ENCODE measurements at places on chromosomes 1 and 21.

GRCh38 chr1:212485913-212486618 is 53.3 kb downstream of the NENF start:
- DNase-seq = peak; percentile 65

DNA sequence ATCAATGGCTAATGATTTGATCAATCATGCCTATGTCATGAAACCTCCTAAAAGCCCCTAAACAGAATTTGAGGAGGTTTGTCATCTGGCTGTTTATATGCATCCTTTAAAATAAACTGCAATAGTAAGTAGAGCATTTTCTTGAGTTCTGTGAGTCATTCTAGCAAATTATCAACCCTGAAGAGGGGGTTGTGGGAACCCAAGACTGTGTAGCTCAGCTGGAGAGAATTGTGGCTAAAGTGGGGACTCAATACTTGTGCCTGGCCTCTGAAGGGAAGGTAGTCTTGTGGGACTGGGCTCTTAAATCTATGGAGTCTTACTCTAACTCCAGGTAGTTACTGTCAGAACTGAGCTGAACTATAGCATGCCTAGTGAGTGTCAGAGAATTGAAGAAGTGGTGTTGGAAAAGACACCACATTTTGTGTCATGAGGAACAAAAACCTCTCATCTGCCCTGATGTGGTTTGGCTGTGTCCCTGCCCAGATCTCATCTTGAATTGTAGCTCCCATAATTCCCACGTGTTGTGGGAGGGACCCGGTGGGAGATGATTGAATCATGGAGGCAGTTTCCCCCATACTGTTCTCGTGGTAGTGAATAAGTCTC is 402.4 kb downstream of the USH2A start:
- DNase-seq = no peak

GRCh38 chr1:209710847-209711246 is 6.2 kb downstream of the HSD11B1 start:
- no peak for DNase-seq

- no peak for DNase-seq
Measured at GRCh38 chr21:44455524-44456213, 359 bp downstream of the LRRC3 start.

DNA sequence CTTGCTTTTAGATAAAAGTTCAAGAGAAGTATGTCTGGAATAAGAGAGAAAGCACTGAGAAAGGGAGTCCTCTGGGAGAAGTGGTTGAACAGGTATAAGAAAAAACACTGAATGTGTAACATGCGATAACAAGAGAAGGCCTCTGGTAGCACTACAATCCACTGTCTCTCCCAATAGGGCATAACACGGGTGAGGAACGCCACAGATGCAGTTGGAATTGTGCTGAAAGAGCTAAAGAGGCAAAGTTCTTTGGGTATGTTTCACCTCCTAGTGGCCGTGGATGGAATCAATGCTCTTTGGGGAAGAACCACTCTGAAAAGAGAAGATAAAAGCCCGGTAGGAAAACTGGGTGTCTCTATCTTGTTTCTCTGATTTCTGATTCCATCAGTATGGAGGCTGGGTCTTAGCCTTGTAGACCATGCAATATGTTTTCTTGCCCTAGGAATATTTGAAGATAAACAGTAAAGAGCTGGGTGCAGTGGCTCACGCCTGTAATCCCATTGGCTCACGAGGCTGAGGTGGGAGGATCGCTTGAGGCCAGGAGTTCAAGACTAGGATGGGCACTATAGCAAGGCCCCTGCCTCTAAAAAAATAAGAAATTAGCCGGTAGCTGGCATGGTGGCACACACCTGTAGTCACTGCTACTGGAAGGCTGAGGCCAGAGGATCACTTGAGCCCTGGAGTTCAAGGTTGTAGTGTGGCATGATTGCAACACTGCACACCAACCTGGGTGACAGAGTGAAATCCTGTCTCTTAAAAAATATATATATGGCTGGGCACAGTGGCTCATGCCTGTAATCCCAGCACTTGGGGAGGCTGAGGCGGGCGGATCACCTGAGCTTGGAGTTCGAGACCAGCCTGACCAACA is 40.4 kb downstream of the DAP3 start:
- peak; percentile 39 for DNase-seq

GRCh38 chr1:50197216-50197615 is 88.5 kb downstream of the ELAVL4 start:
- no peak for DNase-seq

DNA sequence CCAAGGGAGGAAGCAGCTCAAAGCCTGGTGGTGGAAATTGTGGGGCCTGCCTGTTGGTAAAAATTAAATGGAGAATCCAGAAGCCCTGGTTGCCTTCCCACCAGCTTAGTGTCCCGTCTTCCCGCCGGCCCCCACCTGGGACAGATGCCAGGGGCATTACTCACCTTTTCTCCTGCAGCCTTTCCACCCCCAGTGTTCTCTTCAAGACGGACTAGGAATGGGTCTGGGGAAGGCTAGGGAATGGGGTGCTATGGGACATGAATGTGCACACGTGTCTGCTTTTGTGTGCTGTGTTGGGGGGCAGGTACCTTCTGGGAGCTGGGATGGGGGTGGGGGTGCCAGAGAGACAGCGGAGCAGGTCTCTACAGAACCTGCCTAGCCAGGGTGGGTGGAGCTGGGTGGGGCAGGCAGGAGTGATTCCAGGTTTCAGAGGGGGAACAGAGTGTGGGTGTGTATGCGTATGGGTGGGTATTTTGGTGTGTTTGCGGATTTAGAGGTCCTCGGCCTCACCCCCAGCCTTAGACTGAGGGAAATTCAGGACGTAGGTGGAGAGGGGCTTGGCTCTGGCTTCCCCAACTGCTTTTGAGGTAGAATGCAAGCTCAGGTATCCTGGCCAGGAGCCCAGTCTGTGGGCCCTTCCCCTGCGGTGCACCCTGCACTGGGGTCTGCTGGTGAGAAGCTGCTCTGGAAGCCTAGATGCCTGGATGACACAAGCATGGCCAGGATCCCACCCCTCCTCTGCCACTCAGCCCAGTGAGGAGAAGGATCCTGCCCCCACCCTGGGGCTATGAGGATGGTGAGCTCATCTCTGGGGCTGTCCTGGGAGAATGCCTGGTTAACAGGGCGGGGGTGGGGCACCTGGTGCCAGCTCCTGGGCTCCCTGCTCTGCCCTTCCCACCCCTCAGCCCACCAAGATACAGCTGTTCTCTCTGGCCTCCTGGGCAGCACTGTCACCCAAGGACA is 7.8 kb downstream of the VANGL2 start:
- no peak for DNase-seq

- no peak for DNase-seq
Measured at GRCh38 chr21:18655931-18656330, 252.3 kb upstream of the TMPRSS15 start.

GRCh38 chr1:231315887-231316286 is 21.8 kb downstream of the EXOC8 start:
- no peak for DNase-seq

GRCh38 chr1:178704833-178705232 is 20.2 kb upstream of the RALGPS2 start:
- no peak for DNase-seq

- DNase-seq = no peak
Measured at GRCh38 chr21:36929622-36930021, 36.8 kb downstream of the HLCS start.

GRCh38 chr1:45785583-45785982 is 17.8 kb upstream of the MAST2 start:
- DNase-seq = no peak

- no peak for DNase-seq
Measured at GRCh38 chr1:42096554-42096953, 56.7 kb upstream of the GUCA2B start.

GRCh38 chr1:16068356-16069270 is 4.8 kb downstream of the FAM131C start:
- no peak for DNase-seq

DNA sequence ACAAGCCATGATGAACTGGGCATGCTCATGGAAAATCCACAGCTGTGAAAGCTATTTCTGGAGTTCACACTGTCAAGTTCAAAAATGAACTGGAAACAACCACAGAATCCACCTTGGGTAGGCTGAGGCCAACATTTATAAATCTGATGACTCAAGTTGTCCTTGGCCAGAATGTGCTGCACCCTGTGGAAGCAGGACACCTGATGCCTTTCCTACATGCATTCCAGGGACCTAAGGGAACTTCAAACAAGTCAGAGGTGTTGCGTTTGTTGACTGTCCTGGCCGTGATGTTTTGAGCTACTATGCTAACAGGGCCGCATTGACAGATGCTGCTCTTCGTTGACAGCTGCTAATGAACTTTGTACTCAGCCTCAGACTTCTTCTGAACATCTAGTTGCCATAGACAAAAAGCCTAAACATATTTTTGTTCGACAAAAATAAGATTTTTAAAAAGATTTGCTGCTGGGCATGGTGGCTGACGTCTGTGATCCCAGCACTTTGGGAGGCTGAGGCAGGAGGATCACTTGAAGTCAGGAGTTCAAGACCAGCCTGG is 127.9 kb upstream of the SLC45A1 start:
- no peak for DNase-seq

- no peak for DNase-seq
Measured at GRCh38 chr1:197208945-197209344, 59.1 kb upstream of the CRB1 start.

GRCh38 chr21:39363607-39364555 is 15.0 kb upstream of the HMGN1 start:
- no peak for DNase-seq

DNA sequence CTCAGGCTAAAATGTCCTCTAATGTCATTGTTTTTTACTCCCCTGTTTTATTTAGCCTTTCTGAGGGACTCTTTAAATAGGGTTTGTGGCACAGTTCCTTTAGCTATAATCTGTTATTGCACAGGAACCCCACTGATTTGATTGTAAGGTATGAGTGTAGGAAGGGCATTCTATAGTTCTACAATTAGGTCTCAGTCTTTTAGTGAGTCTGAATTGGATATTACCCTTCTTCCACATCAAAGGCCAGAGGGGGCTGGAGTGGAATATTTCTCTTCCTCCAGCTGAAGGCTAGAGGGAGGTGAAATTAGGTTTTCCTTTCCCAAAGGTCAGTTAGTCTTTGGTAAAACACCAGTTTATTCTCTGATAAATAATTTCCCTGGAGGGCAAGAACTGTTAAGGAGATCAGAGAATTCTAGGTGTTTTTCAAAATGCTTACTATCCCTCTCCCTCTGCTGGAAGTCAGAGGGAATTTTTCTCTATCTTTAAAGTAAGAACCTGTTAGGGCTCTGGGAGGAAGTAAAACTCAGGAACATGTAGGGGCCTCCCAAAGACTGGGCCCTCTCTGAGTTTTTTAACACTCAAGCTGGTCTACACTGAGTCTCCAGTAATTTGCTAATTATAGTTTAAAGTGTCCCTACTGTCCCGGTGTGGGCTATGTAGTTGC is 176.3 kb upstream of the ZNHIT6 start:
- DNase-seq = no peak

DNA sequence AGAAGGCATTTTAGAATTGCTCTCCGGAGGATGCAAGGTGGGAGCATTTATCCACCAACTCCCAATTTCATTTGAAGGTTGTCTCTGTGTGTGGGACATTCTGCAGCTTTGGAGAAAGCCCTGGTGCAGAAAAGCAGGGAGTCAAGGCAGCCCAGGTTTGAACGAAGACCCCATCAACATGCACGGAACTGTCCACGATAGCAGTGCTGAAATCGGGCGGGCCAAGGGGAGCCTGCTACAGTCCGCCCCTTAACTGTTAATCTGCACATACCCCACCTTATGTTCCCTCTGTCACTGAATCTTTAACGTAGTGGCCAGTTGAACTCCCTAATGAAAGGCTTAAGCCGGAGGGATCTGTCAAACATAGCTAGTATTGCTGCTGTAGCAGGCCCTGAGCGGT is 68.8 kb upstream of the C1orf174 start:
- DNase-seq = no peak

DNA sequence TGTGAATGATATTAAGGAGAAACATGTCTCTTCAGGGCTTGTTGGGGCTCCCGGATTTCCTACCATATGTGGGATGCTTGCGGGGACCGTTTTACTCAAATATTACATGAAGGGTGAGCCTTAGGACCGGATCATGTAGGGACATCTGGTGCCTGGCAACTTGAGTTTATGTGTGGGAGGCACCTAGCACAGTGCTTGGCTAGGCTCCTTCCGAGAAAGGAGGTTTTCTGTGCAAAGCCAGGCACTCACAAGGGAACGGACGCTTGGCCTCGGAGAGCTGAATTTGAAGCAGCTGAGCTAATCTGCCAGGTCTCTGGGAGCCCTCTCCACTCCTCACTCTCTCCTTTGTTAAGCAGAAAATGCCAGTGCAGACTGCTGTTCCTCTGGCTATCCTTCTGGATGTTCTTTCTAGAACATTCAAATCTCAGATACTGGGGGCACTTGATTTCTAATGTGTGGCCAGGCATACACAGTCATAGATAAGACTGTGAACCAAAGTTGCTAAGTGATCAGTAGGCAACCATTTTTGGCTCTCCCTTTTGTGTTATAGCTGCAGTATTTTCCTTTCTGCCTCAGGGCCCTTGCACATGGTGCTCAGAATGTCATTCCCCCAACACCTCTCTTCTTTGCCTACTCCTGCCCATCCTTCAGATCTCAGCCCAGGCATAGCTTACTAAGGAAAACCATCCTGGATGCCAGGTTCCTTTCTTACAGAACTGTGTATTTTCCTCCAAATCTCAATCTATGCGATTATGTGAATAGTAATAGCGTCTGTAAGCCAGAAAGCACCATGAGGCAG is 216.6 kb upstream of the CSF3R start:
- no peak for DNase-seq

DNA sequence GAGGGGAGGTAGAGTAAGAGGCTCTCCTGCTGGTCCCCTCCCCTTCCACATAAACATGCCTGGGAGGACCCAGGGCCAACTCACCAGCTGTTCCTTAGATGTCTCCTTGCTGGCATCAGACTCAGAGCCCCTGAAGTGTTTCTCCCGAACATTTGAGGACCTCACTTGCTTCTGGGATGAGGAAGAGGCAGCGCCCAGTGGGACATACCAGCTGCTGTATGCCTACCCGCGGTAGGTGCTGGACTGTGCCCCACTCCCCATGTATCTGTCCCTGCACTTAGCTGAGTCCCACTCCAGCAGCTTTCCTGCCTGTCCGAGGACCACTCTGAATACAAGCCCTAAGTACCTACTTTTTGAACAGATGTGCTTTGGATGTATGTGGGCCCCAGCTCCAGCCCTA is 383 bp downstream of the MPL start:
- no peak for DNase-seq

- no peak for DNase-seq
Measured at GRCh38 chr1:196438329-196438728, 169.9 kb downstream of the KCNT2 start.

DNA sequence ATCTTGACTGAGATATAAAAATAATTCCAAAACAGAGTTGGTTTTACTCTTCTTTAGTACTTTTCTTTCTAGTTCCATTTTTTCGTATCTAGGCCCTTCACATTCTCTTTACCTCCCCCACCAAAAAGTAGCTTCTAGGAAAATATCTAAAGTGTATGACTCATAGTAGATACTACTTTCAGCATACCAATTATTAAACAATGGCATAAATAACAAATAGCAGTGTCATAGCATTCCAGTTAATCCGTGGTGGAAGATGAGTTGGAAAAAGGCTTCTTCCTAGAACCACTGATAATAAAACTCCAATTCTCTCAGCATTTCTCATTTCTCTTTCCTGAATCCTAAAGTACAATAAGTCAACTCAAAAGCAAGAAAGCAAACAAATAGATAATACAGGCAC is 859.0 kb upstream of the B3GALT2 start:
- DNase-seq = no peak

GRCh38 chr1:19688041-19688842 is 23.6 kb downstream of the HTR6 start:
- no peak for DNase-seq

- DNase-seq = no peak
Measured at GRCh38 chr1:50378770-50379169, 44.5 kb downstream of the DMRTA2 start.

Measured in GM04503 (cell line).